Left colon (tissue), 2 donors: ENCODE measurements at places on chromosomes 3 and 15. TPM values are rescaled to one million over a fixed set of nuclear protein-coding genes. Genes with fewer than 3 reads are reported as not detected.

DNA sequence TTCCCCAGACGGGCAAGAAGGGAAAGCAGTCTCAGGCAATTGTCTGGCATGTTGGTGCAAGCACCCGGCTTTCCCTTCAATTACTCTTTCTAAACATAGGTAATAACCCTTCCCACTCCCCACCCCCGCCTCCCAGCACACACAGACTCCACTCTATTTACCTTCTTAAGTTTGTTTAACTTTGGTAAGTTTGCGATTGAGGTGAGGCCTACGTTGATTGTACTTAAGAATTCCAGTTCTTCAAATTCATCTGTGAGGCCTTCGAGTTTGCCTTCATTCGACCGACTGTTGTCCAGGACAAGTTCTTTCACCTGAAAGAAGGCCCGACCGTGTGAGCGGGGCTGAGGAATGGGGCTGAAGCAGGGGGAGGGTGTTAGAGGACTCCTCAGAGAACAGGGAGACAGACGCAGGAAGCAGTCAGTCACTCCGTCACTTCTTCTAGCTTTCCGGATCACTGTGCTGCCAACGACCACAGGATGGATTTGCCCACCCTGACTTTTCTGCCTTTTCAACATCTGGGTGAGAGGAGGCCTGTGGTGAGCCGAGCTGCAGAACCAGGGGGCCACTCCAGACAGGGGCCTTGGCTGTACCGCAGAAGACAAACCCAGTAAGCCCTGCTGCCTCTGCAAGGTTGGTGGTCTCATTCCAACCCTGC lies 33.0 kb downstream of the ANP32A start:
- DNase-seq: peak; percentile 38

The TMEM212 gene
- total RNA-seq: not detected

DNA sequence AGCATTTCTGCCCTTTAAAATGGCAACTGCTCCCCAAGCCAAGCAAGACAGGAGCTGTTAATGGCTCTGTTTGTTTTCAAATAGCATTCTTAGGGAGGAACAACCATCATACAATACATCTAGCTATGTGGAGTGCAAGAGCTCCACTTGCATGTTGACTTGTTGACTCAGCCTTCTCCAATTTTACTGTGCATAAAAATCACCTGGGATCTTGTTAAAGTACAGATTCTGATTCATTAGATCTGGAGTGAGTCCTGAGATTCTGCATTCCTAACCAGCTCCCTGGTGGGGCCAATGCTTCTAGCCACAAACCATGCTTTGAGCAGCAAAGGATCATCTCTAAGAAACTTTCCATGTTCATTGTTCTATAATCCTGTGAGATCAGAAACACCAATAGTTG lies 171.4 kb downstream of the THRB start:
- DNase-seq: no peak

DNA sequence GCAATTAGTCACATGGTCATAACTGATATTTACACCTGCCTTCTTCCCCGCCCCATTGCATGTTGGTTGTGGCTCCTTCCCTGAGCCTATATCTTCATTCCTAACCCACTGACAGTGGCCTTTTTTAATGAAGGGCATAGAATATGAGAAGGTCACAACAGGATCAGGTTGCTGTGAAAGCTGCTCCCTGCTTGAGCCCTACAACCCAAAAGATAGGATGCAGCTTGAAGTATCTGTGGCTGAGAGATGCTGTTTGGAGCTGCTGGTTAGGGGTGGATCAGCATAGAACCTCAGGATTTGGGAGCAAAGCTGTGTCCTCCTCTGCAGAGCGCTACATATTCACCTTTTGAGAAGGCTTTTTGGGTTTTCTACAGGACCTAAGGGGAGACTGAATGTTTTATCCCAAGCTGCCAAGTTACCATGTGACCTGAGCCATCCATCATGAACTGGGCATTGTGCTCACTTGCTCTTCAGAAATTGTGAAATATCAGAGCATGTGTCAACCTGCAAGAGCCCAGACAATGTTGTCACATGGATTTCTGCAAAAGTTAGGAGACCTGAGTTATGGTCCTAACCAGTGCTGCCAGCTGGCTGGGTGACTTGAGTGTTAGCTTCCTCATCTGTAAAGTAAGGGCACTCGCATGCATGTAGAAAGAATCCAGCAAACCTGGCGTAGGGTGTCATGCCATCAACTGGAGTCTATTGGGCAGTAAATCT lies 49.8 kb upstream of the ARL8B start:
- DNase-seq: no peak

DNA sequence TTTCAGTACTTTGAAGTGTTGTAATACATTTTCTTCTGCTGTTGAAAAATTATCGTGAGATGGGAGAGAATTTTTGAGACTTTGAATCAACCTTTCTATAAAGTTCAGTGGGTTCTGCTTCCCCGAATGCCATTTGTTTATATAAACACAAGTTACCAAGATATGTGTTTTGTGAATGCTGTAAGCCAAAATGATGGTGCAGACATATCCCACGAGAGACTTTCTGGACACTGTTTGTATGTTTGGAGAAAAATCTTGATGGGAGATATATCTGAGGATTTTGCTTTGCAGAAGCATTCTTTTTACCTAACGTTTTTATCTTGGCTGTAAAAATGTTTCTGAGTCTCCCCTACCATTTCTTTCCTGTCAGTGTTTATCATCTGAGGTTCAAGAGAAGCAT lies 526.6 kb upstream of the ZNF717 start:
- DNase-seq: no peak

The RBP2 gene
- total RNA-seq: 0.67 TPM

DNA sequence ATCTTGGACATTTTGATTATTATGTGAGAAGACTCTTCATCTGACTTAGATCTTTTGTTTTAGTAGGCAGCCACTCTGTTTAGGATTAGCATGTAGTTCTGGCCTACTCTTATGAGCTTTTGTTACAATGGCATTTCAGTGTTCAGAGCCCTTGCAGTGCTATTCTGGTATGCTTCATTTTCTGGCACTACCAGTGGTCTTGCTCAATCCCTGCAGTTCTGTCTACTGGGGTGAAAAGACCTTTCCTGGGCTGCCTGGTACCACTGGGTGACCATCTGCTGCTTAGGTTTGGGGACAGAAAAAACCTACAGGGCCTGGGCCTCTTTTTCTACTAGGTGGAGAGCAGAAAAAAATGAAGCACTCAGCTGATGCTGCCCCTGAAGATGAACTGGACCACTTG lies 42.5 kb downstream of the IL16 start:
- no peak for DNase-seq
